Stimulated activated CD8-positive, alpha-beta memory T cell treated with anti-CD3 and anti-CD28 coated beads, Interleukin-4, amount 100 ng/mL, for 1 hour (primary cell): ENCODE measurements at places on chromosomes 4 and X.

DNA sequence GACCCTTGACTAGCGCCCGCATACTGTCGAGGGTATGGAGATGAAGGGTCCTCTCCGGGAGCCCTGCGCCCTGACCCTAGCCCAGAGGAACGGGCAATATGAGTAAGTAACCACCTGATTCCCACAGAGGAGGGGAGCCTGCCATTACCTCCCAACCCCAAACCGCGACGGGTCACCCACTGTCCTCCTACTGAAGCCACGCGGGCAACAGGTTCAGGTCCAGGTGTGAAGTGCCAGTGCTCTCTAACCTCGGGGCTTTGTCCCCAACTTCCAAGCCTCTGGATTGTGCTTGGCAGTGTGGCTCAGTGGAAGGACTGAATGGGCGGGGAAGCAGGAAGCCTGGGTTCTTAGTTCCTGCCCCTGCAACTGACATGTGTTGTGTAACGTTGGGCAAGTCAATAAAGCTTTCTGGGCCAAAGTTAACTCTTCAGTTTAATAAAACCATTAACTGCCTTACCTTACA lies 694 bp downstream of the OCRL start:
- no peak for DNase-seq

DNA sequence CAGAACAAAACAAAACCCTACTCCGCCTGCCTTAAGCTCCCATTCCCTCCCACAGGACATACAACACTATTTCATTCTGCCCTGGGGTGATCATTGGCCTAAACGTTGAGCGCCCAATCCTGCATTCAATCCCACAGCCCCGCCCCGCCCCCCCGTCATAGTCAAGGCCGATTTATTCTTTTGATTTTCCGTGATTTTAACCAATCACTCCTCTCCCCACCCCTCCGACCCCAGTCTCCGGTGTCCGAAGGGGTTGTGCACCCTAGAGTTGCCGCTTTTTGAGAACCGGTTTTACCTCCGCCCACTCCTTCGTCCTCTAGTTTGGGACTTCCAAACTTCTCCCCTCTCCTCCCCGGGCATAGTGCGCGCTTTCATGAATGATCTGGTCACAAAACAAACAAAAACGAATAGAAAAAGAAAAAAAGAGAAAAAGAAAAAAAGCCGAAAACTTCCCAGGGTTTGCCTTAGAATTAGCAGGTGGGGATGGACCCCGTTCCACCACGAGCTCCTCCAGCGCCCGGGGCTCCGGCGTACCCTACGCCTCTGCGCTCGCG lies 446 bp upstream of the UBE2A start:
- DNase-seq: no peak

- no peak for DNase-seq
Observed at GRCh38 chrX:44306356-44306755, 37.1 kb downstream of the EFHC2 start.

DNA sequence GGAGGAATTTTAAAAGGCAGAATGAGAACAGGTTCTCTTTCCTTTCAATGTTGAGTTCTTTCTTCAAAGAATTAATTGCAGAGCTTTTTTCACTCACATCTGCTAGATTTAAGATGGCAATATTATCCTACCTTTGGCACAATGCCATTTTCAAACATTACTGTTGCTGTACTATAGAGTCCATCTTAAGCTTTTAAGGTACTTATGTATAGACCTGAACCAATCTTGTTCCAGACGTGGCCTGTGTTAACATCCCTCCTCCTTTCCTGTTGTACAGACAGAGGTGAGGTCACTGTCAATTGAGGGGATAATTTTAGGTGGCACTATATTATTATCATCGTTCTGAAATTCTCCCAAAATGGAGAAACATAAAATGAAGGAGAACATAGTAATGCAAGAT lies 53.0 kb upstream of the MYOZ2 start:
- DNase-seq: no peak

DNA sequence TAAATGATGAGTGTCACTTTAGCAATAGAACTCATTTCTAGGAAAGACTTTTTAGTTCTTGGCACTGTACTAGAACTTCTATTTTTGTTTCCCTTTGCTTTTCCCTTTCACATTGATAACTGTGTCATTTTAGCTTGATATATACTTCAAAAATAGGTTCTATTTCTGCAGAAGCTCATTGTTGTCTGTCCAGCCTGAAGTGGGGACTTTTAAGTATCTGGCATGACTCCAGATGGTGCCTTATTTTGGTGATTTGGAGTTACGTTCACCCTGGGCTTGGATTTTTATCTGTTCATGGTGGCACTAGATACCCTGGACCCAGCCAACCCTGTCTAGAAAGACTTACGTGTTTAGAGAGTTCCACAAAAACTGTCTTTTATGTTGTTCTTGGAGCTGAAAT lies 3.4 kb downstream of the ABHD18 start:
- DNase-seq: no peak

GRCh38 chrX:150157291-150157690 lies 205.8 kb upstream of the MAMLD1 start:
- no peak for DNase-seq

GRCh38 chr4:41288254-41288653 lies 31.5 kb downstream of the UCHL1 start:
- no peak for DNase-seq

- DNase-seq: no peak
Observed at GRCh38 chrX:119071381-119071780, 1.4 kb upstream of the CT47C1 start.

- no peak for DNase-seq
Observed at GRCh38 chrX:141468940-141469339, 115.6 kb downstream of the SPANXA1 start.

DNA sequence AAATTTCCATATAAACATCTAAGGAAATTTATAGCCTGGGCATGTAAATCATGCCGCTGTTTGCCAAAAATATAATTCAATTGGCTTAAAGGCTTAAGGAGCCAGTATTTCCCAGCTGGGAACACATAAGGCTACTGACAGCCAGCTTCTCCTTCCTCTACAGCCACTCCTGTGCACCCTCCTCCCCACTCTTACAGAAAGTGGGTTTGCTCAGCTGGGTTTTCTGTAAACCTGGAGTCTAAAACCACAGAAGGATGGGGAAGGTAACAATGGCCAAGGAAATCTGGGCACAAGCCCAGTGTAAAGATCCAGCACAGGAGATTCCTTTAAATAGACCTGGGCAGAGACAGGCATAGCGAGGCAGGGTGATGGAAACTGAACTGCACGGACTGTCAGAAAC lies 18.5 kb downstream of the ACSL1 start:
- DNase-seq: no peak

GRCh38 chr4:38930204-38930603 lies 62.6 kb downstream of the FAM114A1 start:
- no peak for DNase-seq

DNA sequence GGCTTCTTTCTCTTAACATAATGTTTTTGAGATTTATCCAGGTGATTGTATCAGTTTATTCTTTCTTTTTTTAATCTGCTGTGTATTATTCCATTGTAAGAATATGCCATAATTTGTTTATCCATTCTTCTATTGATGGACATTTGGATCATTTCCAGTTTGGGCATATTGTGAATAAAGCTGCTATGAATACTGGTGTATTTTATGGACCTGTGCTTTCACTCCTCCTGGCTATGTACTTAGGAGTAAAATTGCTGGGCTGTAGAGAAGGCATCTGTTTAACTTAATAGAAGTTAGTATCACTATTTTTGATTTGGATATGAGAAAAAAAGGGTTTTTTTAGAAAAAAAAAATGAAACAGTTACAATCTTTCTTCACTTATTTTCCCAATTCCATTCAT lies 50.0 kb upstream of the FAM9C start:
- no peak for DNase-seq

GRCh38 chr4:115575851-115576250 lies 462.4 kb upstream of the NDST4 start:
- DNase-seq: no peak

DNA sequence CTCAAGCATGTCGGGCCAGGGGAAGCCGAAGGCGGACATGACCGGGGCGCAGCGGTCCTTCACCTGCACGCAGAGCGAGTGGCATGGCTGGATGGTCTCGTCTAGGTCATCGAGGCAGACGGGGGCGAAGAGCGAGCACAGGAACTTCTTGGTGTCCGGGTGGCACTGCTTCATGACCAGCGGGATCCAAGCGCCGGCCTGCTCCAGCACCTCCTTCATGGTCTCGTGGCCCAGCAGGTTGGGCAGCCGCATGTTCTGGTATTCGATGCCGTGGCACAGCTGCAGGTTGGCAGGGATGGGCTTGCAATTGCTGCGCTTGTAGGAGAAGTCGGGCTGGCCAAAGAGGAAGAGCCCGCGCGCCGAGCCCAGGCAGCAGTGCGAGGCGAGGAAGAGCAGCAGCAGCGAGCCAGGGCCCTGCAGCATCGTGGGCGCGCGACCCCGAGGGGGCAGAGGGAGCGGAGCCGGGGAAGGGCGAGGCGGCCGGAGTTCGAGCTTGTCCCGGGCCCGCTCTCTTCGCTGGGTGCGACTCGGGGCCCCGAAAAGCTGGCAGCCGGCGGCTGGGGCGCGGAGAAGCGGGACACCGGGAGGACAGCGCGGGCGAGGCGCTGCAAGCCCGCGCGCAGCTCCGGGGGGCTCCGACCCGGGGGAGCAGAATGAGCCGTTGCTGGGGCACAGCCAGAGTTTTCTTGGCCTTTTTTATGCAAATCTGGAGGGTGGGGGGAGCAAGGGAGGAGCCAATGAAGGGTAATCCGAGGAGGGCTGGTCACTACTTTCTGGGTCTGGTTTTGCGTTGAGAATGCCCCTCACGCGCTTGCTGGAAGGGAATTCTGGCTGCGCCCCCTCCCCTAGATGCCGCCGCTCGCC lies at the start of gene SFRP2:
Gene SFRP2, minus strand, starts transcription at position 671 of the 864 bp plus-strand sequence. Its CDS starts 248 bp downstream, at position 423.
- no peak for DNase-seq

- DNase-seq: no peak
Observed at GRCh38 chrX:9464435-9465371, at the start of gene TBL1X. TSS of gene TBL1X (plus strand) at chrX:9465058. CDS start at chrX:9653587, 188,529 bp downstream.

DNA sequence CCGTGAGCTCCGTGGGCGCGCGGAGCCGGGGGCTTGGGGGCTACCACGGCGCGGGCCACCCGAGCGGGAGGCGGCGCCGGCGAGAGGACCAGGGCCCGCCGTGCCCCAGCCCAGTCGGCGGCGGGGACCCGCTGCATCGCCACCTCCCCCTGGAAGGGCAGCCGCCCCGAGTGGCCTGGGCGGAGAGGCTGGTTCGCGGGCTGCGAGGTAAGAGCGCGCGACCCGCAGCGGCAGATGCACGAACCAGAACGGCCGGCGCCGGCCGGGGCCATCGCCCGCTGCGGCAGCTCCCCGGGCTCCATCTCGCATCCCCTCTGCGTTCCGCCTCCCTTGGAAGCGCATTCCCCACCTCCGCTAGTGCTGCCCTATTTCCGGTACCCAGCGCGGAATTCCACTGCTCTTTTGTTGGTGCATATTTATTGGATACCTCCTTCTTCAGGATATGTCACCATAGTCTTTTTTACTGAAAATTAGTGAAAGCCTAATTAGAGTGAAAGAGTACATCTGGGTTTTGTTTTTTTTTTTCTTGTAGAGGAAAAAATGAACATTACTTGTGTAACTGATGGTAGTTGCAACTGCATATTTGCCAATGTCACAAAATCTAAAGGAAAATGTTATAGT lies 797 bp downstream of the PKD2 start:
- DNase-seq: no peak

DNA sequence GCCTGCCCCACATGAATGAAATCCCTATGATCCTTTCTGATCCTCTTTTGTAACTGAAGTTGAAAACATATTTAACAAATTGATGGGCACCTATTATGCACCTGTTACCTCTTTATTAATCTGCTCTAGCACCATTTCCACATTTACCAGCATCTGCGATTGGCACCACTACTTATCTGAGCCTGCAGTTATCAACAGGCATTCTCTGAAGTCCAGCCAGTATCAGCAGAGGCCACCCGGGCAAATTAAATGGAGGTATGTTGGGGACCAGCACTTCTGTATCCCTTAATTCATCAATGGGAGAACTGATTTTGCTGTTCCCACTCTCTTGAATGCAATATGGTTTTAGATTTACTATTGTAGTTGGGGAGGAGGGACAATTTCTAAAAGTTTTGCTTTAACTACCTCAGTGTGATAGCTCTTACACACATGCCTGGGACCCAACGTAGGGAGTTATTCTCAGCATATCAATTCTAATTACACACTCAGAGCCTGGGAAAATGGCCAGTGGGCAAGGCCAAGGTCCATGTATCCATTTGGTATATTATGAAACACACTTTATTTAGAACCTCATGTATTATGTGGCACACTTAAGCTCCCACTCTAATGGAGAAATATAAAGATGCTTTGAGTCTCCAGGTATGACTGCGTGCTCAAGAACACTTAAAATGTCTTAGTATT lies 1927.1 kb upstream of the PCDH7 start:
- DNase-seq: no peak

- no peak for DNase-seq
Observed at GRCh38 chrX:15146515-15146914, 123.4 kb downstream of the ASB9 start.

DNA sequence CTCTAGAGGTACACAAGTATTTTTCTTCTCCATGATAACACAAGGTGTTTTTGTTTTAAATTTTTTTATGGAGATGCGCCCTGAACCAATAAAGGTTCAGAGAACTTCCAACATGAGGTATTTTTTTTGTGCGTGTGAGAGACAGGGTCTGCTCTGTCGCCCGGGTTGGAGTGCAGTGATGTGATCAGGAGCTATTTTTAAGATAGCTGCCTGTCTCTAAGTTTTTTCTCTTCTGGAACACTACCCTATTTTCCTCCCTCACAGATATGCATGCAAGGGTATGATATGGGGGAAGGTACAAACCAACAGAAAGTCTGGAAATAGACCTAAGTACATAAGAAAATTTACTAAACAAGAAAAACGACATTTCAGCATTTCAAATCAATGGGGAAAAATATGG lies 3.0 kb downstream of the GCNA start:
- DNase-seq: no peak

GRCh38 chr4:188372829-188373228 lies 233.6 kb downstream of the TRIML1 start:
- no peak for DNase-seq

- DNase-seq: no peak
Observed at GRCh38 chr4:79632114-79632513, 224.1 kb upstream of the GK2 start.

DNA sequence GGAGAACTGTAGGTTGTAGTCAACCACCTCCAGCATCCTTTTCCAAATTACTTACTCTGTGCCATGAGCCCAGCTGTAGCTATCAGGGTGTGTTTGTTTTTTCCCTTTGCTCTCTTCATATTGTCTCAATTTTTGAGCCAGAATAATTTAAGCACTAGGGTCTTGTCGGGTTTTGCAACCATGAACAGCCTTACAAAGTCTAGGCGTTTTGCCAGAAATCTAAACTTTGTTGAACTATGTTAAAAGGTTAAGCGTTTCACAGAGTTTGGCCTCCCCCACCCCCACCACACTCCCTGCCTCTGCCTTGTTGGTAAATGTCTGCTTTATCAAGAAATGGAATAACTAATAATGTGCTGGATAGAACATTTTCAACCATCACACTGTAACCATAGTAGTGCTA lies 190.6 kb upstream of the TTC29 start:
- no peak for DNase-seq

DNA sequence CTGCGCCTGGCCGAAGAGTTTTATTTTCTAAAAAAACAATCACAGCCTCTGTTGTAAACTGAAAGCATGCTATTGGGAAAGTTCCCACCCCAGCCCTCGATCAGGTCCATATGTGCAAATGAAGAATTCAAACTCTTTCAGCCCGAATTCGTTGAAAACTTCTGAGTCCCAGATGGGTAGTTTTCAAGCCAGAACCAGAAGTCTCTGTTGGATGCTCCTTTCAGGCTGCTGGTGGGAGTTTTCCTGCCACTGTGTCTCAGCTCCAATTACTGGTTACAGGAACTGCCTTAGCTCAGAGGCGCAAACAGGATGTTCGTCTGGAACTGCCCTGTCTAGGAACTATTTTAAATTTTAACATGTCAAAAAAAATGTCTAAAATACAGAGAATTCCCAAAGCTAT lies 9.3 kb upstream of the ALG13 start:
- no peak for DNase-seq
